ENCODE measurements at places on chromosomes 13 and 19.

DNA sequence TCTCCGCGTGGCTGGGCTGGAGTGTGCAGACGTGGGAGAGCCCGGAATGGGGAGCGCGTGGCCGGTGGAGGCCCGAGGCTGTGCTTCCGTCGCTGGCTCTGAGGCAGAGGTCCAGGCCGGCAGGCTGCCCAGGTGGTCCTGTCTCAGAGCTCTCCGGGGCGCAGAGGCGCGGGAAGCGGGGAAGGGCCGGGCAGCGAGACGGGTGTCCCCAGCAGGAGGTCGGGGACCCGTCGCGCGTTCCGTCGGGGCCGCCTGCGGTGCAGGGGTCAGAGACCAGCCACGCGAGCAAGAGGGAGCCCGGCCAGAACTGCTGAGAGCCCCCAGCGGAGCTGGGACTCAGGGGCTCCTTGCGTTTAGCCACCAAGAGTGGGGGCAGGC, 1.3 kb upstream of the C1QTNF9 start:
- DNase-seq: no peak

DNA sequence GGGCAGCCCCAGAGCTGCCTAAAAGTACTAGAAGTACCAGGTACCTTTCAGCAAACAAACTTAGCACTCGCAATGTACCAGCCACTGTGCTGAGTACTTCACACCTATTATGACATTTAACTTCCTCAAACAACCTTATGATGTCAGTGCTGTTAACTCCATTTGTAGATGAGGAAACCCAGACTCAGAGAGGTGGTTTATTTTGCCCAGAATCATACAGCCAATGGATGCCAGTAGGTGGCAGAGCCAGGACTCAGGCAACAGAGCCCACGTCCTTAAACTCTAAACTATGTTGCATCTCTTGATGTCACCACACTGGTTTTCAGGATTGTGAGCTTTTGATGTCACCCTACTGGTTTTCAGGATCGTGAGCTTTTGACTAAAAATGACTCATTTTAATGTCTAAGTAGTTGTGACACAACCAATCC, 78.9 kb downstream of the FLT1 start:
- peak; percentile 23 for DNase-seq

- DNase-seq: no peak
Measured at GRCh38 chr13:52751196-52751595, 11.6 kb upstream of the CNMD start.

- DNase-seq: peak; percentile 49
Measured at GRCh38 chr19:51690454-51691073, 2.6 kb upstream of the SPACA6 start.

DNA sequence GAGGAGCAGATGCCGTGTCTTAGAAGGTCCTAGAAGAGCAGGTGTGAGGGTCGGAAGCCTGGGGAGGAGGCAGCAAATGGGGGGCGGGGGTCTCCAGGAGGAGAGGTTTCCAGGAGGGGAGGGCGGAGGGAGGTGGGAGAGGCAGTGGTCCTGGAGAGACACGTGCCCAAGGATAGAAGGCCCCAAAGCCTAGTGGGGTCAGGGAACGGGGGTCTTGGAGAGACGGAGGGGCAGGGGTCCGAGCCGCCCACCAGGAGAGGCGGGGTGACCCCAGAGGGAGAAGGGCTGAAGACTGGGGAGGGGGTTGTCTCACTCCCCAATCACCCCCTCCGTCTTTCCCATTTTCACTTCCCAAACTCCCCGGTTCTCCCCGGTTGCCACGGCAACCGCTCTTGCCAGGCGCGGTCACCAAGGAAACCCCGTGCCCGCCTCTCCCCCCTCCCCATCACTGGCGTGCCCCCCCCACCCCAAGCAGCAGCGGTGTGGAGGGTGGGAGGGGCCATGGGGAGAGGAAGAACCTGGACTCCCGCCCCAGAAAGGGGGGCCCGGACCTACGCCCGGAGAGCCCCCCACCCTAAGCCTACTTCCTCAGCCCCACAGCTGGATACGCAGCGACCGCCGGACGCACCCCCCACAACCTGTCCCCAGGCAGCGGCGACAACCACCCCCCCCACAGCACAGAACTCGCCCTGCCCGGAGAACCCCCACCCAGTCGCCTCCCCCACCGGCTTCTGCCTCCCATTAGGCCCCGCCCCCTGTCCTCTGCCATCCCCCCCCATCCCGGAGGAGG, 988 bp downstream of the LRRC4B start:
- DNase-seq: no peak

DNA sequence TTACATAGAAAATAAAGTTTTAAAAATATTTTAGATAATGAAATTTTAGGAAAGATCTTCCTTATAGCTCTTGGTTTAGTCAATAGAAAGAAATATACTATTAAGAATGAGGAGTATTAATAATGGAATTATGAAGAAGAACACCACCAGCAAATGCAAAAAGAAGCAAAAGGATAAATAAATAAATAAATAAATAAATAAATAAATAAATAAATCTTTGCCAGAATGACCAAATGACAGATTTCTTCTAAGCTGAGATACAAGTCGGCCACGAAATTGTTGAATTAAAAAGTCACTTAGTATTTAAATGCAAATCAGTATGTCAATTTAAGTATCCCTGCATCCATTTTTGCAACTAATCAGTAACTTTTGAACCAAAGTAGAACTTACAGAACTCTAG, 95.9 kb downstream of the DACH1 start:
- DNase-seq: no peak

DNA sequence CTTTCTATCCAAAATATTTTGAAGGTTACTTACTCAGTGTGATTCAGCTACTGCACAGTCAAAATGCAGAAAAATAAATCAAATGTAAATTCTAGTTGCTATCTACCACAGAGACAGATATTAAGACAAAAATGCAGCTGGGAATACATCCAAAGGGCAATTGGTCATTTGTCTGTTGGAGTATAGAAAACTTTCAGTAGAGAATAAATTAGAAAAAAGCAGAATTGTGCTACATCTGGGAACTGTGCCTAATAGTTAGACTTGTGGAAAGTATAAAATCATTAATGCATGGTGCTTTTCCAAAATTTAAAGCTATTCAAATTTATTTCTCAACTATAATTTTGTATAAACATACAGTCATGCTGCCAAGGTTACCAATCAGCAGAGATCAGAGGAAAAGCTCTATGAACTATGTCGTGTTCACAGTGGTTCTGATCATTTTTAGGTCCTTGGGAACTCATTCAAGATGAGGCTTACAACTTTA, 1635.8 kb downstream of the PCDH9 start:
- DNase-seq: no peak

DNA sequence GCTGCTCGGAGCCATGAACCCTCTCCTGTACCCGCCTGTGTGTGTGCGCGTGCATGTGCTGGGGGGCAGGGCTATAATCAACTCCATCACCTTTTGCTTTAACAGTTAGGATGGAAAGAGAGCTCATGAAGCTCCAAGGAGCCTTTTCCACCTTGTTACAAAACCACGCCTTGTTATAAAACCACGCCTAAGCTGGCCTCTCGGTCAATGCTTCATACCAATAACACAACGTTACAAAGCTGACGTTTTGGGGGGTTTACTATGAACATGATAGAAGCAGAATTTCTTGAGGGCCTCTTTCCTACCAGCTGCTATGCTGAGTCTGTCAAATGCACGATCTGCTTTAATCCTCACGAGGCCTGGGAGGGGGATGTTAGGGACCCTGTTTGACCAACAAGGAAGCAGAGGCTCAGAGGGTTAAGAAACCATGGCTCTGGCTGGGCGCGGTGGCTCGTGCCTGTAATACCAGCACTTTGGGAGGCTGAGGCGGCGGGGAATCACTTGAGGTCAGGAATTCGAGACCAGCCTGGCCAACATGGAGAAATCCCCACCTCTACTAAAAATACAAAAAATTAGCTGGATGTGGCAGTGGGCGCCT, 11.9 kb downstream of the CAPS start:
- no peak for DNase-seq

GRCh38 chr19:5054551-5055456, 85.9 kb downstream of the KDM4B start:
- DNase-seq: no peak

DNA sequence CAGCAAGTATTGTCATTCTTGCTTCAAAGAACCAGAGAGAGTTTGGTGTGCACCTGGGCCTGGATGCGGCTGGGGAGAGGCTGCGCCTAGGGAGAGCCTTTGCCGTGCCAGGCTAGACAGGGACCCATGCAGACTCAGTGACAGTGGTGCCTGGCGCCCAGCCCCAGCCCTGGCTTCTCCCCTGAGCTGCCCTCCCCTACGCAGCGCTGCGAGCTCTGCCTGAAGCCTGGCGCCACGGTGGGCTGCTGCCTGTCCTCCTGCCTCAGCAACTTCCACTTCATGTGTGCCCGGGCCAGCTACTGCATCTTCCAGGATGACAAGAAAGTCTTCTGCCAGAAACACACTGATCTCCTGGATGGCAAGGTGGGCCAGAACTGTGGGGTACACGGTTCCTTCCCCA, 12.0 kb downstream of the KMT2B start:
- no peak for DNase-seq

DNA sequence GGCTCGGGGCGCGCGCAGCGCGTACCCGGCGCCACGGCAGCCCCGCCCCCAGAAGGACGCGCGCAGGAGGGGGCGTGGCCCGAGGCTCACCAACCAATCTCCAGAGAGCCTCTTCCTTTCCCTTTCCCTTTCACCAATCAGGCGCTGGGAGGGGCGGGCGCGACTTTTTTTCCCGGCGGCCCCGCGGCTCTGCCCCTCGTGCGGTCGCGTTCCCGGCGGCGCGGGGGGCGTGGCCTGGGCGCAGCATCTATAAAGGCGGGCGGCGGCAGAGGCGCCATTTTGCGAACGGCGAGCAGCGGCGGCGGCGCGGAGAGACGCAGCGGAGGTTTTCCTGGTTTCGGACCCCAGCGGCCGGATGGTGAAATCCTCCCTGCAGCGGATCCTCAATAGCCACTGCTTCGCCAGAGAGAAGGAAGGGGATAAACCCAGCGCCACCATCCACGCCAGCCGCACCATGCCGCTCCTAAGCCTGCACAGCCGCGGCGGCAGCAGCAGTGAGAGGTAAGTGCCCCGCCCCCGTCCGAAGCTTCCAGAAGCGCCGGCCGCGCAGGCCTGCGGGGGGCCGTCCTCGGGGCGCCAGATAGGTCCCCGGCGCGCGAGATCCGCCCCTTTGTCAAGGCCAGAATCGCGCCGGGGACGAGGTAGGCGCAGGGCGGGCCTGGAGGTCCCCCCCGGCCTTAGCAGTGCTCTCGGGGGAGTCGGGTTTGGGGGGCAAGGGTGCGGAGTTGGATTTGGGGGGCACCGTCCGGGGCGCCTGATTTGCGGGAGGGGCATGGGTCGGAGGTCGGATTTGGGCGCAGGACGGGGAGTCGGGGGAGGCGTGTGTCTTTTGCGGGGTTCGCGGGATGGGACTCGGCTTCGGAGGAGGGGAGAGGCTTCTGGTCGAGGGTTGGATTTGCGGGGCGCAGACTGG, 12.5 kb downstream of the PEAK3 start:
- peak; percentile 97 for DNase-seq

DNA sequence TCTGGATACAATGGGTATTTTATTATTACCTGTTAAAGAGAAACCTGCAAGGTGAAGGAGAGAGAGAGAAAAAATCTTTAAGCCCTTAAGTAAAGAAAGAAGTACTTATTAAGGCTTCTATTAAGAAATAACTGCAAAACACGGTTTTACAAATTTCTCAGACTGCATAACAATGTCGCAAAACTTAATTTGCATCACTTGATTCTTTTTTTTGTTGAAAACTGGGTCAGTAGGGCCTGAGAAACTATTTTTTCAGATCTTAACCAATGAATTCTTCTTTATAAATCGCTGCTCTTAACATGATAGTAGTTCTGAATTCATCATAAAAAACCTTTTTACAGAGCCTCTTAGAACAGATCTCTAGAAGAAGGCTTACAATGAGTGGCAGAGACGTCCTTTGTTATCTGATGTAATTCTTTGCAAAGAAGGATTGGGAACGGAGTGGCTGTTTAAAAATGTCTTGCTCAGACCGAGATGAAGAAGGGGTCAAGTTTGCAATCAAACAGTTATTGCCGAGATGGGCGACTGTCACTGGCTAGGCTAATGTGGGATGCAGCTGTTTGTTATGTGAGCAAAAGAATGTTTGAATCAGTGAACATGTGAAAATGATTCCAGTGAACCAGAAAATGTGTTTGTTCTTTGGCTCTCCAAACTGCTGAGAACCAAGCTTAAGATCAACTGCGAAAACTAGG, 76.3 kb downstream of the ZNF536 start:
- DNase-seq: no peak

DNA sequence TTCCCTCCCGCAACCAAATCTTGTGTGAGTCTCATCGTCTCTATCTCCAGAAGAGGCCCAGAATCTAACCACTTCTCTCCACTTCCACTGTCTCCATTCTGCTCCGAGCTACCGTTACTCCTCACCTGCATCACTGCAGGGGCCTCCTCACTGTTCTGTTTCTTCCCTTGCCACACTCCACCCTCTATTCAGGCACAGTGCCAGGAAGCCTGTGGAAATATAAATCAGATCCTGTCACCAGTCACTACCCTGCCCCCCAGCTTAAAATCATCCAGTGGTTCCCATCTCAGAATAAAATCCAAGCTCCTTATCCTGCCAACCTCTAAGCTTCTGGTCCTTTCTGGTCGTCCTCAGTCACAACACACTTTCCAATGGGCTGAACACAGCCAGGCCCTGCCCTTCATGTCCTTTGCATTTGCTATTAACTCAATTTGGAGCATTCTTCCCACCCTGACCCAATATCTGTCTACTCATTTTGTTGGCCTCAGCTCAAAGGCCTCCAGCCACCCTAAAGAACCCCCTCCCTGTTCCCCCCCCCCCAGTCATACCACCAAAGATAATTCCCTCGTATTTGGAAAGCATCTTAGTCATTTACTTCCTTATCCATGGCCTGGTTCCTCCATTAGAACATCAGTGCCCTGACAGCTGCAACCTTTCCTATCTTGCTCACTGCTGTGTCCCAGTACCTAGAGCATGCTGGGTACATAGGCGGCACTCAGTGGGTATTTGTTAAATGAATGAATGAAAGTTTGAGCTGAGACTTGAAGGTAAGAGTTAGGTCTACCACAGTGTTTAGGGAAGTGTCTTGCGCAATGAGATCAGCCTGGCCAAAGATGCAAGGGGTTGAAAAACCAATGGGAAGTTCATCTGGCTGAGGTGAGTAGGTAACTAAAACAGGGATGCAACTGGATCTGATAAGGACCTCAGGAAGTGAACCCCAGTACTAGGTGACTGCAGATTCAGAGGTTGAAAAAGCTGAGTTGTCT, 24.4 kb downstream of the ZNF175 start:
- no peak for DNase-seq

DNA sequence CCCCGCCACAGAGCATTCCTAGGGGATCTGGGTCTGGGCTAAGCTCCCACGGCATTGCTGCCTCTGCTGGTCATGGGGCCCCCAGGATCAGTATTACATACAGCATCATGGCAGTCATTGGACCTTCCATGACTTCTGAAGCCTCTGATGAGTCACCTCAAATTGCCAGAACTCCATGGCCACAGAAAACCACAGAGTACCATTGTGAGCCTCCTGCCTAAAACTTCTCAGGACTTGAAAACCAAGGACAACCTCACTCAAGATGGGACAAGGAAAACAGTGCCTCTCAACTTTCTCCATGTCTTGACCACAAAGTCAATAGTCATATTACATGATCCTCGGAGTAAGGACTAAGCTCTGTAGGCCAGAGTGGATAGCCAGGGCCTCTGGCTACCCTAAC, 306.0 kb downstream of the GPC5 start:
- no peak for DNase-seq

GRCh38 chr19:2944403-2944774, 382 bp downstream of the ZNF77 start:
- no peak for DNase-seq

GRCh38 chr13:50918567-50918966, 9.0 kb downstream of the RNASEH2B start:
- no peak for DNase-seq
